ENCODE measurements at places on chromosomes 1 and 21. TPM values are rescaled to one million over a fixed set of nuclear protein-coding genes. Genes with fewer than 3 reads are reported as not detected.
A peak's percentile ranks its signal among the peaks of the same experiment; 100 is the strongest.

GRCh38 chr1:212561501-212561931 is 47.0 kb upstream of the ATF3 start:
- ATAC-seq: peak; percentile 53

GRCh38 chr1:59436637-59437036 is 139.7 kb downstream of the FGGY start:
- ATAC-seq: no peak

- ATAC-seq: no peak
These were observed 76.4 kb upstream of the ZBTB18 start for GRCh38 chr1:243974451-243975292.

- ATAC-seq: peak; percentile 89
These were observed 2.7 kb downstream of the SH2D2A start for GRCh38 chr1:156813750-156814570.

GRCh38 chr1:220382994-220383393 is 110.7 kb upstream of the RAB3GAP2 start:
- ATAC-seq: no peak

DNA sequence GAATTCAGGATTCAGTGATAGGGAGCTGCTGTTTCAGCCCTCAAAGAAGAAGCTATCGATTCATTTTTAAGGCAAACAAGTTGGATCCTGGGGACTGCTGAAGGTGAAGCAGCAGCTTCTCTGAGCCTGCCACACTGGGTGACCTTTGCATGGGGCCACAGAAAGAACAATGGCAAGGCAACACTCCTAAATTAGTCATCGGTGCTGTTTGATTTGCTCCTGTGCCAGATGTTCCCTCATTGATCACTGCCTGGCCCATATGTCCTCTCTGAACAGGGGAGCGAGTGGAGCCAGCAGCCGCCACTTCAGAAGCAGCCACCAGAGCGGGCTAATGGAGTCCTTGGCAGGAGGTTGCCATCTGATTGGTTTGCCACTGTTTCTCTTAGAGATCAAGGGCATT is 391.5 kb downstream of the NTNG1 start:
- no peak for ATAC-seq

- ATAC-seq: no peak
These were observed 31.3 kb downstream of the CACNA1E start for GRCh38 chr1:181514298-181515290.

GRCh38 chr1:173266841-173267240 is 59.7 kb upstream of the TNFSF4 start:
- no peak for ATAC-seq

GRCh38 chr1:184800876-184801275 is 46.2 kb upstream of the EDEM3 start:
- no peak for ATAC-seq

- ATAC-seq: no peak
These were observed 27.1 kb upstream of the AJAP1 start for GRCh38 chr1:4627353-4627752.

DNA sequence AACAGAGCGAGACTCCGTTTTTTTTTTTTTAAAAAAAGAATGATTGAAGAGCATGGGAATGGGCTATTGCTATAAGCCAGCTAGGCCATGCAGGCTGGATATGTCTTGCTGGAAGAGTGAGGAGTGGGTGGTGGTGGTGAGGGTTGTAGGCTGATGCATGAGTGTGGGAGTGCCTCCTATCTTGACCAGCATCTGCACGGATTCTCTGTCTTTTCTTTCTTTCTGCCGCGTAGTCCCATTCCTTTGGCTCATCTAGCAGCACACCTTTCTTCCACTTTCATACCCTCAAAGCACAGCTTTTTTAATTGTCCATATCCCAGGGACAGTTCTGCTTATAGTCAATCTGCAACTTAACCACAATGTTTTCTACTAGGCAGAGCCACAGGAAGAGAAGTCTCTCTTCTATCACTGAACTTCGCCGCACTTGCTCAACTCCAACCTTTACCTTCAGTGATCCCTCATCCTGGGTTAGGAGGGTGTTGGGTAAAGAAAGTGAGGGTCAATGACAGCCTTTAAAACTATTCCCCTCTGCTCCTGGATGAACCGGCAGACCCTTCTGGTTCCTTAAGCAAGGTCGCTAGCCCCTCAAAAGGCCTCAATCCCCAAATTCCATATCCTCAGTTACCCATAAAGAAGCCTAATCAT is 15.2 kb downstream of the ADCY10 start:
- no peak for ATAC-seq

GRCh38 chr21:9763807-9764206 is 757.6 kb upstream of the TPTE start:
- no peak for ATAC-seq

- no peak for ATAC-seq
These were observed 63.8 kb downstream of the ARHGEF16 start for GRCh38 chr1:3518256-3518655.

GRCh38 chr1:96259399-96259798 is 462.2 kb upstream of the PTBP2 start:
- no peak for ATAC-seq

DNA sequence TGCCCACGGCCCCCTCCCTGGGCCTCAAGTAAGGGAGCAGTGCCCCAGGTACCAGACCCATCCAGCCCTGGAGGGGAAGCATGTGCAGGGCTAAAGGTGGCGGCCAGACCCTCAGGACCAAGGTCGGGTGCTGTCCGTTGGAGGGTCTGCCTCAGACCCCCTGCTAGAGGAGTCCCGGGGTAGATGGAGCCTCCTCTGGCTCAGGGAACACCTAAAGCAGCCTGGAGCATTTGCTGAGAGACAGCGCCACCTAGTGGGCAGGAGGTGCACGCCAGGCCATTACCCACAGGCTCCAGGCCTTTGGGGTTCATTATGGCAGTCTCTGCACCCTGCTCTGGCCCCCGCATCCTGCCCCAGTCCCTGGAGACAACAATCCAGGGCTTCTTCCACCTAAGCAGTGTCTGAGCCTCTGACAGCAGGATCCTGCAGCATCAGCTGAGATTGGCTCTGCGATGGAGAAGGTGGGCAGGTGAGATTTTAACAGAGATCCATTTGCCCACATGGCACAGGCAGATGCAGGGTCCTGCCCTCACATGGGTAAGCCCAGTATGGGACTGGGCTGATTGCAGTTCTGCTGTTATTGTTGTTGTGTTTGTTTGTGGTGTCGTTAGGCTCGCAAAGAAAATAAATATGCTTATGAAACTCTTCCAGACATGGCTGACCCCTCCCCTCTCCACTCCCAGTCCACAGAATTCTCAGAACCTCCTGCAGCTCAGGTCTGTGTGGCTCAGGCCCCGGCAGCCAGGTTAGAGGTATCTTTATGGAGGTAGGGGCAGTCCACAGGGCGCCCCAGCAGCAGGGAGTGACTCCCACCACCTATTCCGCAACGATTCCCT is 42.4 kb downstream of the CTNNBIP1 start:
- ATAC-seq: peak; percentile 92

GRCh38 chr1:235375919-235376605 is 8.8 kb downstream of the TBCE start:
- ATAC-seq: no peak

DNA sequence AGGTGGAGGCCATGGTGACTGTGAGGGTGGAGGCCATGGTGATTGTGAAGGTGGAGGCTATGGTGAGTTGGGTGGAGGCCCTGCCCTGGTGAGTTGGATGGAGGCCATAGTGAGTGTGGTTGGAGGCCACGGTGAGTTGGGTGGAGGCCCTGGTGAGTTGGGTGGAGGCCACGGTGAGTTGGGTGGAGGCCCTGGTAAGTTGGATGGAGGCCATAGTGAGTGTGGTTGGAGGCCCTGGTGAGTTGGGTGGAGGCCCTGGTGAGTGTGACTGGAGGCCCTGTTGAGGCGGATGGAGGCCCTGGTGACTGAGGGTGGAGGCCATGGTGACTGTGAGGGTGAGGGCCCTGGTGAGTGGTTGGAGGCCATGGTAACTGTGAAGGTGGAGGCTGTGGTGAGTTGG is 124.9 kb upstream of the VAMP3 start:
- no peak for ATAC-seq

DNA sequence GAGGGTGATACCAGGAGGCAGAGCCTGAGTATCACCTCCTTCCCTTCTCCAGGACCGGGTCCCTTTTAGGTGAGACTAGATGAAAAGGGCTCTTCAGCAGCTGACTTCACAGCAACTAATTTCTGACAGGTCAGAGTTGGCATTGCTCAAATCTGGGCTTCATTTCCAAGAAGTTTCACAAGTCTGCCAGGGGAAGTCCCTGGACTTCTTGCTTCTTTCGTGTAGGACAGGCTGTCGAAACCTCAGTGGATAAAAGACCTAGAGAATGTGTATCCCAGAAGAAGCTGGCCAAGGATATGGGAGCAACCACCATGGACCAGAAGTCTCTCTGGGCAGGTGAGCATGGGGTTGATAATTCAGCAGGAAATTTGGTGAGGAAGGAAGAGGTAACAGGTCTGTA is at the start of gene CHI3L2:
CHI3L2 (plus strand) TSS at position 280 of the 400 bp plus-strand sequence; CDS start at position 297, 17 bp downstream.
- ATAC-seq: no peak

GRCh38 chr1:77382366-77382765 is 100.5 kb downstream of the AK5 start:
- no peak for ATAC-seq

- no peak for ATAC-seq
These were observed 9.1 kb upstream of the IER5 start for GRCh38 chr1:181079382-181079781.

GRCh38 chr1:102472520-102472919 is 475.8 kb upstream of the OLFM3 start:
- ATAC-seq: no peak

DNA sequence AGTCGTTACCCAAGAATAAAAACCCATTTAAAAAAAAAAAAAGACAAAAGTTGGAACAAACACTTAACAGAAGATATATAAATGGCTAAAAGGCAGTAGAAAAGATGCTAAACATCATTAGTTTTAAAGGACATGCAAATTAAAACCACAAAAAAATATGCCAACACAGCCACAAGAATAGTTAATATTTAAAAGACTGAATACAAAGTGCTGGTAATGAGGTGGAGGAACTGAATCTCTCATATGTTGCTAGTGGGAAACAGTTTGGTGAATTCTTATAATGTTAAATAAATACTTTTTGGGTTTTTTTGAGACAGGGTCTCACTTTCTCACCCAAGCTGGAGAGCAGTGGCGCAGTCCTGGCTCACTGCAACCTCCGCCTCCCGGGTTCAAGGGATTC is 10.0 kb downstream of the LRRC40 start:
- ATAC-seq: no peak

GRCh38 chr1:220003015-220003414 is 43.3 kb downstream of the EPRS1 start:
- no peak for ATAC-seq

DNA sequence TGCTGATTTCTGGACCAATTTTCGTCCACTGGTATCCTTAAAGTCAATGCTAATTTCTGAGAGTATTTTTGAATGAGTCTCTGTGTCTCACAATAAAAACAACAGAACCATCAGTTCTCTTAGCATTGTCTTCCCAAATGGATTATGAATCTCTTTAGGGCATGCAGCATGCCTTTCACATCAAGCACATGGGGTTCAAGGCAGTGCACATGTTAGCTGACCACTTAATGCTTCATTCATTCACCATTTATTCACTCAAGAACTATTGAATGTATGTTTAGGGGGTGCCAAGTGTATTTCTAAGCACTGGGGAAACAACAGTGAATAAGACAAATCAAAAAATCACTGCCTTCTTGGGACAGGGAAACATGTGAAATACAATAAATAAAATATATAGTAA is 126.7 kb upstream of the SLC44A3 start:
- no peak for ATAC-seq

DNA sequence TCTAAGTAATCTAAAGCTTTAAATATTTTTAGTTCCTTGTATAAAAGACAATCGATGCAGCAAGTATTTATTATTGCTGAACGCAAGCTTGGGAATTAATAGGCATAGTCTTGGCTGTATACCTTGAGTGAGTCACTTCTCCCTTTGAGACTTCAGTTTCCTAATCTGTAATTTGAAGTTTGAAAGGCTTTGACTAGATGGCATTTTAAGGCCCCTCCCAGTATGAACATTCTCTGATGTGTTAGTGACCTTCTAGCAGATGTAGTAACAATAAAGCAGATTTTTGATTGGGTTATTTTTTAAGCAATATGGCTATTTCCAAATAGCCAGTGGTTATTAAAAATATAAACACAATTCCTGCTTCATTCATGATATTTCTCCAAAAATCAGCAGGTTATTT is 58.2 kb downstream of the DUSP10 start:
- no peak for ATAC-seq

DNA sequence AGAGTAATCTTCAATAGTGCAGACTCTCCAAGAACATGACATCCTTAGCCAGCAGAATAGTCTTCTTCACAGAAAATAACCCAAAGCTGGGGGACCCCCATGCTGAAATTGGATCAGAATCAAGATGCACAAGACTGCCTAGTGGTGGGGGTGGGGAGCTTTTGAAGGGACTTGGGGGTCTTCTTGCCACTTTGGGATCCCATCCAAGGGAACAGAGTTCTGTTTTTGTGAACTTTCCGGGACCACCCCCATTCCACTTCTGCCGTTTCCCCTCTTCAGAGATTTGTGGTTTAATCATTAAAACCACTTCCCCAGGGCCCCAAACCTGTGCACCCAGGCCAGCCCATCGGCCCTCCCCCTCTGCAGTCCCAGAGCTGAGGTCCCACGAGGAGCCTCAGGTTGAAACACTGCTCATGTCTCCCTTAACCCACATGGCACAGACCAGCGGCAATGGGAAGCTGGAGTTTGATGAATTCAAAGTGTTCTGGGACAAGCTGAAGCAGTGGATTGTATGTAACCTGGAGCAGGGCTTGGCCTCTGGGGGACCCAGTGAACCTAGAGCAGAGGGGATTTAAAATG is 44.9 kb downstream of the CAPN9 start:
- ATAC-seq: no peak

GRCh38 chr1:11072216-11072917 is 12.5 kb upstream of the SRM start:
- no peak for ATAC-seq

- no peak for ATAC-seq
These were observed 16.8 kb downstream of the DHX9 start for GRCh38 chr1:182855911-182856310.

CYP2J2 gene
- 5.8 TPM for total RNA-seq

ZNF670 gene
- total RNA-seq: 14.4 TPM

NHLH1 gene
- 0.69 TPM for total RNA-seq

SPRR1B gene
- total RNA-seq: not detected

CDC20 gene
- 74.2 TPM for total RNA-seq

SLC37A1 gene
- total RNA-seq: 49.0 TPM

PRDM16 gene
- 0.27 TPM for total RNA-seq

USH2A gene
- total RNA-seq: 0.49 TPM
